ENCODE measurements at places on chromosomes 12 and 14.

- DNase-seq: no peak
Observed at GRCh38 chr12:40342010-40342409, 117.2 kb downstream of the LRRK2 start.

- DNase-seq: no peak
Observed at GRCh38 chr14:25349269-25349668, 299.3 kb upstream of the STXBP6 start.

DNA sequence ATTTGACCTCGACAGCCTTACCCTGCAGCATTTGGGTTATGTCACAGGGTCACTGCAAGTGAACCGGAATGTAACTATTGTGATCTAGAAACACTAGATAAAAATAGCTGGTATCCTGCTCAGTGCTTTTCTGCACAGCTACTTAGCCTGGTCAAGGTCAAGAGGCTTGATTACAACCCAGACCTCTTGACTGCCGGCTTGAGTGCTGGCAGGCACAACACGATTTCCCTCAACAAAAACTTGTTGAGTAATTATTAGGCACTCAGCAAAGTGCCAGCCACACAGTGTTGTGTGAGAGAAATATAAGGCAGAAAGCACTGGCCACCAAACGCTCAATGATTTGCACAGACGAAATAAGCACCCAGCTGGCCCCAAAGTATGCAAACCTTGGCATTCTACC lies 156.7 kb downstream of the NUAK1 start:
- DNase-seq: no peak

DNA sequence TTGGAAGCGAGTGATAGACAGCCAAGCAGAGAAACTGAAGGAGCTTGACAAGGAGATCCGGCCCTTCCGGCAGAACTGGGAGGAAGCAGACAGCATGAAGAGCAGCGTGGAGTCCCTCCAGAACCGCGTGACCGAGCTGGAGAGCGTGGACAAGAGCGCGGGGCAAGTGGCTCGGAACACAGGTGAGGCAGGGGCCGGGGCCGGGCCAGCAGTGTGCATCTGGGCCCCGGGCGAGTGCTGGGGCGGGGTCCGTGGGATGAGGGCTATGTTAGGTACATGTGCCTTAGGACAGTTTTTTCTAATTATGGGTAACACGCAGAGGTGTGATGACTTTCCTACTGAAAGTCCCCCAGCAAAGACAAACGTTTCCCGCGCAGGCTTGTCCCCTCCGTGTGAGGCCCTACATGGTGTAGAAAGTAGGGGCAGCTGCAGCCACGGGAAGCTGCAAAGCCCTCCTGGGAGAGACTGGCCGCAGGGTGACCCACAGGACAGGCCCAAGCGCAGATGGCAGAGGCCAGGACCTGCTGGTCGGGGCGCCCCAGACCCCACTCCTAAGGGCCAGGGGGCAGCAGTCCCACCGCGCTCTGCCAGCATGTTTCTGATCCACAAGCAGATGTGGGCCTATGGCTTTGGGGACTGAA lies 19.1 kb upstream of the AMN start:
- DNase-seq: no peak

DNA sequence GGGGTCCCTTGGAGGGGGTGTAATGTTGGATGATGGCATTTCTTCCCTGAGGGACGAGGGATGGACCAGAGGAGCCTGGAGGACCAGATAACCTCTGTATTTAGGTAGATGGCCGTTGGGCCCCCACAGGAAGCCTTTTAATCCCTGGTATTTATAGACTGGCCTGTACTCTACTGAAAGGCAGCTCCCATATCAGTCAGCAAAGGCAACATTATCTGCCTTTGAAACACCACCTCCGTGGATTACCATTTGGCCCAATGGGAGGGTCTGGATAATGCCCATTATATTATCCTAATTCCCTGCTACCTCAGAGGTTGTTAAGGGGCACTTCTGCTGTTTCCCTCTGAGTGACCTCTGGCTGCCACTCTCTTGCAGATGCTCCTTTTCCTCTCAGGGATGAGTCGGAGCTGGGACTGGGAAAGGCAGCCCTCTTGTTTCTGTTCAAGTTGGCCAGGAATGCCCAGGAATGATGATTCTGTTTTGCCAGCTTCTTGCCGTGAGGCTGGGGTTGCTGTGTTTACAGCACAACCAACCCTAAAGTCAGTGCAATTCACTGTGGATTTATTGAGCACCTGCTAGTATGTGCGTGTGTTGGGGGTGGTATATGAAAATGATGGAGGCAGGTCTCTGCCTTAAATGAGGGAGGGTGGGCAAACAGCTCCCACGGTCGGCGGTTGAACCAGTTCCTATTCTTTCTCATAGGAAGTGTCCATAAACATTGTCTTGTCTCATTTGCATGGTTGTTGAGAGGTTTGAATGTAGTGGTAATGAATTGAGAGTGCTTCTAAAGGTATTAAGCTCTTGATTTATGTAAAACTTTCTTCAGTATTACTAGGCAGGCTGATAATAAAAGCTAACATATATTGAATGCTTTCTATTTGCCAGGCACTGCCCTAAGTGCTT lies 18.1 kb downstream of the SUSD6 start:
- DNase-seq: no peak

DNA sequence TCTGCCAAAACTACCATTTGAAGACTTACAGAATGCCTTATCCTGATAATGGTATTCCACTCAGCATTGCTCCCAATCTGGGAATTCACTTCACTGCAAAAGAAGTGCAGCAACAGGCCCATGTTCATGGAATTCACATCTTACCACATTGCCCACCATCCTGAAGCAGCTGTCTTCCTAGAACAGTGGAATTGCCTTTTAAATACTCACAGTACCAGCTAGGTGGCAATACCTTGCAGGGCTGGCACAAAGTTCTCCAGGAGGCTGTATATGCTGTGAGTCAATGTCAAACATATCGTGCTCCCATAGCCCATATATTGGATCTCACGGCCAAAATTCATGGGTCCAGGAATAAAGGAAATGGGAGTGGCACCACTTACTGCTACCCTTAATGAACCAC lies 83.8 kb upstream of the PLEKHG7 start:
- DNase-seq: no peak

GRCh38 chr14:61538464-61539022 lies 156.8 kb upstream of the HIF1A start:
- DNase-seq: no peak

DNA sequence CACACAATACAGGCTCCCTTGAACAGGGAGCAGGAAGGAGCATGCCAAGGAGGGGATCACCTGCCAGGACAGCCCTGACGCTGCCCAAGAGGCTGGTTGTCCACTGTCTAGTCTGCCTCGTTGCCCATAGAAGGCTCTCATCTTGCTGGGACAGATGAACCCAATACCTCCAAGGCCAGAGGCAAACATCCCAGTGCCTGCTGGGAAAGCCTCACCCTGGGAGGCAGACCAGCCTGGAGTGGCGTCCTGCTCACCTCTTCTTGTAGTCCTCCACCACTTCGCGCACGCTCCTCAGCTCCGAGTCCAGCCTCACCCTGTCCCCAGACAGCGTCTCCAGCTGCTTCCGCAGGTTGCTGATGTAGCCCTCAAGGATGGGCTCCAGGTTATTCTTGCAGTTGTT lies 2.4 kb downstream of the KRT73 start:
- DNase-seq: no peak

DNA sequence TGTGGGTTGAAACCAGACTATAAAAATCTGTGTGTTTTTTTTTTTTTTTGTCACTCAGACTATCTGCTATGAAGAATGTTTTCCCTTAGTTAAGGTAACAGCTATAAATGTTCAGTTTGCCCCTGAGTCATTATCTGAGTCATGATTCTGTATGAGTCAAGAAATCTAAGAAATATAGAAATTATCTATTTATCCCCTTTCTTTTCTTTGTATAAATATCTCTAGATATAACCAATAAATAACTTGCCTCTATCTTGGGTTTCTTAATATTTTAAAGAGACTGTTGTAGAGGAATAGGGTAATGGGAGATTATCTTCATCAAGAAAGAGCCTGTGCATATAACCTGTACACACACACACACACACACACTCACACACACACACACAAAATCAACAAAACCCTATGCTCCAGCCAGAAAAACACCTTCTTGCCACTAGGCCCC lies 161.7 kb upstream of the EEA1 start:
- no peak for DNase-seq

DNA sequence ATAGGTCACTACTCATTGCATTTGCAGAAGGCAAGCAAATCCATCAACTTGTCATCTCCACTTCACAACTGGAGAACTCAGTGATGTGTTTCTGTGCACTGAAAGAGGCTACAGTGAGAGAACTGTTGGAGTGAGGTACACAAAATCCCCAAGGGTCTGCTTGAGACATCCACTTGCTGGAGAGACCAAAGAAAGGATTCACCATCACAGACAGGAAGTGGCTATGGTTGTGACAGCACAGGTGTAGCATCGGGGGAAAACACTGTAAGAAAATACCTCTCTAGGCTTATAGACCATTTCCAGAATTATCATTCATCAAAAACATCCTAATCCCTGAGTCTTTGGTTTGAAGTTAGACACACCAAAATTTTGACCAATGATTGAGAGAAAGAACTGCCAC lies 201.3 kb upstream of the OR4E1 start:
- no peak for DNase-seq

DNA sequence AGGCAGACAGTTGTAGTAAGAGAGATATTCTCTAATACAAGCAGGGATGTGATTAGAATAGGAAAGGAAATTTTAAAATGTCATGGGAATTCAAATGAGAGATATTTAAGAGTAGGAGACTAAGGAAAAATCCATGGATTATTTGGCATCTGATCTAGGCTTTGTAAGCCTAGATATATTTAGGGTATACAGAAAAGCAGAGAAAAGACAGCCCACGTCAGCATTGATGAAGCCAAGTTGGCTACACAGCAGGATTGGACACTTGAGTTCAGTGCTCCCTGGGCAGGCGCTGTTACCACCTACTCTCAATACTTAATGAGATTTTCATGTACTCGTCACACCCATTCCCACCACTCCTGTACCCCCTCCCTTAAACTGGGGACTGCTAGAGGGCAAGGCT lies 1.7 kb upstream of the KCNJ8 start:
- DNase-seq: no peak

GRCh38 chr14:64966976-64967375 lies 5.2 kb downstream of the RAB15 start:
- DNase-seq: no peak

DNA sequence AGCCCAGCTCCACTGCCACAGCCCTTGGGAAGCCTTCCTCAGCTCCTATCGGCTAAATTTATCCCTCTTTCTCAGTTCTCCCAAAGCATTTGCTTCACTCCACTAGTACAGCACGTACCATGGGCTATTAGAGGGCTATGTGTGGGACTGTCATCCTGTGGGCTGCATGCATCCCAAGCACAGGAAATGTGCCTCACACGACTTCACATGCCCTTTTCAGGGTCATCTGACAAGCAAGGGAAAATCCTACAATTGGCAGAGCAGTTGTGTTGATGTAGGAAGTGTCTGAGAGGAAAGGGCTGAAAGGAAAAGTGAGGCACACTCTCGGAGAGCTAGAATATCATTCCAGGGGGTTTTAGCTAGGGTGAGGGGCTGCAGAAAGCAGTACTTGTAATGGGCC lies 47.6 kb downstream of the NINJ2 start:
- DNase-seq: no peak

- DNase-seq: no peak
Observed at GRCh38 chr12:7107636-7108002, 1.4 kb downstream of the C1RL start.

DNA sequence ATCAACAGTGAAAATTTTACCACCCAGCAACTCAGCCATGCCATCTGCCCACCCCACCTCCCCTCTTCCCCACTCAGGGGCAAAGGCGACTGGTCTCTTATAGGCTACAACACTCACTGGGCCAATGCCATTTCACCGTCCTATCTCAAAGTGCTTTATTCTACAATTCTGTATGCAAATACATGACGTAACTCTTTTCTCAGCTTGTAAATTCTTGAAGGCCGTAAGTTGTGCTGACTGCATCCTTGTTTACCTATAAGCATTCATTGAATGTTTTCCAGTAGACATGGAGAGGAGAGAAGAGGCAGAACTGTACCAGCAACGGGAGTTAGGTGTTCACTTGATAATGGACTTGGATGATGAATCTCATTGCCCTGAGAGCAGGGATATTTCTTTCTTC lies 15.6 kb downstream of the BCL2L14 start:
- no peak for DNase-seq
